Renal pelvis (tissue), 12 donors: ENCODE measurements at places on chromosomes 6 and 20. TPM values are rescaled to one million over a fixed set of nuclear protein-coding genes. Genes with fewer than 3 reads are reported as not detected.

The PPP1R16B gene
- polyA plus RNA-seq: 7.3 TPM

The LIN28B gene
- polyA plus RNA-seq: 0.13 TPM

The FAM83B gene
- polyA plus RNA-seq: 8.2 TPM

The TASP1 gene
- polyA plus RNA-seq: 14.0 TPM

The PSORS1C1 gene
- not detected for polyA plus RNA-seq

The CCR6 gene
- polyA plus RNA-seq: not detected

The TP53TG5 gene
- polyA plus RNA-seq: 2.0 TPM

The PDE7B gene
- 8.1 TPM for polyA plus RNA-seq

The CRISP3 gene
- polyA plus RNA-seq: 0.48 TPM

The CALHM5 gene
- 3.5 TPM for polyA plus RNA-seq

The TMEM239 gene
- not detected for polyA plus RNA-seq

The PPDPF gene
- 420 TPM for polyA plus RNA-seq

The KIAA0408 gene
- 3.1 TPM for polyA plus RNA-seq

GRCh38 chr6:14729129-14729871 is 516.6 kb upstream of the JARID2 start:
- no peak for DNase-seq

GRCh38 chr6:167276772-167277533 is 14.2 kb upstream of the UNC93A start:
- DNase-seq: no peak

GRCh38 chr6:296151-297122 is 4.2 kb downstream of the DUSP22 start:
- DNase-seq: no peak

DNA sequence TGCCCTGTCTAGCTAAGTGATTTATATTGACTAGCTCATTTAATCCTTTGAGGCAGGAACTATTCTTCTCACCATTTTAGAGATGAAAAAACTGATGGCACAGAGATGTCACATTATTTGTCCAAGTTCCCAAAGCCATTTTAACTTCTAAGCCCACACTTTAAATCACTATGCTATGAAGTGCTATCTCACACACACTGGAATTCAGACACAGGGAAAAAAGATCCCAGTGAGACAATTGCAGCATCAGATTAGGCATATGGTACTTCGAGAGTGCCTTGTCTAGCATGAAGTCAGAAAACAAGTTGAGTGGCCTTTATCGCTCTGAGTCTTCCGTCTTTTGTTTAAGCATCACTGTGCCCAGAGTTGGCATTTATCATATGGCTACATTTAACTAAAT is 54.1 kb upstream of the PDE7B start:
- DNase-seq: no peak

DNA sequence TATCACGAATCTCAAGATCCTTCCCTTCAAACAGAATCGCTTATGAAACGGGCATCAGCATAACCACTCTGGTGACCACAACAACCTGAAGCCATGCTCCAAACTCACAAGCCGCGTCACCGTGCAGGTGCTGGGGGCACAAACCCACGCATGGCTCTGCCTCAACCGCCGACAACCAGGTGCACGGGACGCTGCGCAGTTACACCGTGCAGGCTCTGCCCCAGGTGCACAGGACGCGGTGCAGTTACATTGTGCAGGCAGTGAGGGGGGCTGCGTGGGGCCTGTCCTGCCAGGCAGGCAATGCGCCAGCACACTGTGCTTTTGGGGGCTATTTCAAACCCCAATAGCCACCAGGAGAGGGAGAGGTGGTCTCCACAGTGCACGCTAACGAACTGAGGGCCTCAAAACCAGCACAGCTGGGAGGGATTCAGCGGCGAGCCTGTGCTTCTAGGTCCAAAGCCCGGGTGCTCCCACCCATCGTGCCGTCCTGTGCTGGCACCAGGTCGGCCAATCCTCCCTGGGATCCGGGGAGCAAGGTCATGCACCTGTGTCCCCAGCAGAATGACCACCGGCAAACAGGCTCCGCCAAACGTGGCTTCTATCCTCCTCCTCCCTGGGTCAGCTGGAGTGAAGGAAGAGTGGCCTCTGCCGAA is 35.8 kb downstream of the ZBTB46 start:
- DNase-seq: no peak

DNA sequence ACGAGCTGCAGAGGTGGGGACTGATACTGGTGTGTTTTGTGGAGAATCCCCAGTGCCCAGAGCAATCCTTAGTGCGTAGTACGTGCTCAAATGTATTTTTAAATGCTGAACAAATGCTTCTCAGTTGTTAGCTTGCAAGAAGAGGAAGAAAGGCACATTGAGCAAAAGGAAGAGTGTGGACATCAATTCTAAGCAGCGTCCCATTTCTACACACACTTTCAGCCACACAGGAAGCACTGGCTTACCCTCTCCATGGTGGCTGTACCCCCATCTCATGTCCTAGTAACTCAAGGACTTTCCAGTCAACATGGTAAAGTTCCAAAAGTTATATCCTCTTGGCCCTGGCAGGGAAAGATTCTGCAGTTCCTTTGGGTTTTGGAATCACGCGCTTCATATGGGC is 98.8 kb upstream of the NXT1 start:
- DNase-seq: no peak

DNA sequence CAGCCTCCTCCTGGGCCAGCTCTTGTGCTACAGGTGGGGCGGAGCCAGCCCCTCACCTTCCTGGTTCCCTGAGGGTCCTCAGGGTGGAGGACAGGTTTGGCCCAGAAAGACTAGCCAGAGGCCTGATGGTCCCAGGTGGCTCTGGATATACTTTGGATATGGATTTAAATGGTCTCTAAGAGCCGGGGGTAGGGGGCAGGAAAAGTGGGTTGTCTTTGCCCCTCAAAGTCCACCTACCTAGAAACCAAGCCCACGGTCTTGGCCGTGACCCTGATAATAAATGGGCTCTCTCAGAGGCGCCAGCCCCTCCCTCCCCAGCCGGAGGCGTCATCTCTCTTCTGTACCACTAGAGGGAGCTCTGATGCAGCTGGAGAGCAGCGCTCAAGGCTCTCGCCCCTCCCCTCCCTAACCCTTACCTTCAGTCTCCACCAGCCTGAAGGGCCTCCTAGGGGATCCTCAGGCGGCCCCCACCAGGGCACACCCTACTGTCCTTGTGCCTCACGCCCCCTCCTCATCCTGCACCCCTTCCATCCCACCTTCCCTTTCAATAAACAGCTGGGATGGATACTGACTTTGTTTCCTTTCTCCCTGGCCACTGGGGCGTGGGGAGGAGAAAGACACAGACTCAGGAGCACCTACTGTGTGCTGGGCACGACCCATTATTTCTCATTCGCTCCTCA is 7.5 kb downstream of the NRSN2 start:
- peak; percentile 76 for DNase-seq

DNA sequence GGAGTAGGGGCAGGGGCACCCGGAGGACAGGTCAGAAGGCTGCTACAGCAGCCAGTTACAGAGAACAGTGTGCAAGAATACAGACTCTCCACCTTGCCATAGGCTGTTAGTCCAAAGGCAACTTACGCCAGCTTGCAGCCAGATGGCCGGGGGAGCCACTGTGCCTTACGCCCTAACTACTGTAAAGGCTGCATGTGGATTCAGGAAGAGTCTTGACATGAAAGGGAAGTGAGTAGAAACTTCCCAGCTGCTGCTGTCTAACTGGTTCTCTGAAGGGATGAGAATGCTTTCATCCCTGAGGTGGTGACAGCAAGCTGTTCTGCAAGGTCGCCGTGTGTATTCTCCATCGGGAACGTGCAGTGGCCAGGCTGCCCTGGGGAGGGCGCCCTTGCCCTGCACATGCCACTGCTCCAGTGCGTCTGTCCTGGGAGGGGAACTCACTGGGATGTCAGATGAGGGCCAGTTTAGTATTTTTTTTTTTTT is 46.1 kb downstream of the LYRM4 start:
- DNase-seq: peak; percentile 86

DNA sequence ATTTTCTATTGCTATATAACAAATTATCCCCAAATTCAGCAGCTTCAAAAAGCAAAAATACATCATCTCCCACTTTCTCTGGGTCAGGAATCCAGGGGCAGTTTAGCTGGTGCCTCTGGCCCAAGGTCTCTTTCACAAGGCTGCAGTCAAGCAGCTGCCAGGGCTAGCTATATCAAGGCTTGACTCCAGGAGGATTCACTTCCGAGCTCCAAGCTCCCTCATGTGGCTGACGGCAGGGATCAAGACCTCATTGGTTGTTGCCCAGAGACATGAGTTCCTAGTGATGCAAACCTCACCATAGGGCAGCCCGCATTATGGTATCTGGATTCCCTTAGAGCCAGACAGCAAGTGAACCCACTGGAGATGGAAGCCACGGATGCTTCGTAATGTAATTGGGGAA is 1.3 kb upstream of the VNN1 start:
- DNase-seq: peak; percentile 9

- no peak for DNase-seq
These were observed 30.7 kb downstream of the PNLDC1 start for GRCh38 chr6:159830501-159831372.

- DNase-seq: no peak
These were observed 94.3 kb downstream of the REV3L start for GRCh38 chr6:111388681-111389080.

DNA sequence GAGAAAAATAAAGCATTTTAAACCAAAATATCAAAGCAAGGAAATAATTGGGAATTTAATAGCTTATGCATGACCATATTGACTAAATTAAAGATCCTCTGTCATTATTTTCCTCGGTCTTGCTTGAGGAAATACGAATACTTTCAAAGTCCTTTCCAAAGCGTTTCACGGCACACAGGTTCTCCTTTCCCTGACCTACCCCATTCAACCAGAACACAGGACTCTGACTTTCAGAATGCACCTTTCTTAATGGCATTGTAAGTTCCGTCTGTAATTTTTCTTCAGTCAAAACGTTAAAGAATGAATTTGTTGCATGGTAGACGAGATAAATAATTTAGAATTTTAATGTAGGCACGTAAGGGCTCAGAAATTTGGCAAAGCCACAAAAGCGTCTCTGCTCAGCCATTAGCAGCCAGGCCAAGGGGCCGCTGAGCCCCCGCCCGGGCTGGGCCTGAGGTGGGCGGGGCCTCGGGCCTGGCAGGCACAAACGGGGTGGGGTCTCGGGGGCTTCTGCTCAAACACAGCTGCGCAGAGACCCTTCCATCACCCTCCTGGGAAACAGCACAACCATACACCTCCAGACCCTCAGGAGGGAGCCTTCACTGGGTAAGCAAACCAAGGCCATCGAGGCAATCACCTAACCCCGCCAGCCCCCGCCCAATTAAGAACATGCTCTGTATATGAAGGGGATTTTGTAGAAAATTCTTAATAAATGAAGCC is 3.4 kb downstream of the NEDD9 start:
- DNase-seq: no peak

- no peak for DNase-seq
These were observed 75.1 kb upstream of the AFDN start for GRCh38 chr6:167751579-167752115.

GRCh38 chr20:584161-584970 is 25.7 kb downstream of the TCF15 start:
- DNase-seq: no peak

GRCh38 chr6:130671119-130671518 is 156.1 kb upstream of the SMLR1 start:
- no peak for DNase-seq

GRCh38 chr6:135434991-135435390 is 62.5 kb downstream of the AHI1 start:
- DNase-seq: no peak

GRCh38 chr6:47376930-47377329 is 67.2 kb upstream of the TNFRSF21 start:
- DNase-seq: no peak

- DNase-seq: no peak
These were observed 37.9 kb upstream of the FUCA2 start for GRCh38 chr6:143549221-143549948.

GRCh38 chr20:52542131-52542530 is 350.6 kb upstream of the ZFP64 start:
- no peak for DNase-seq

DNA sequence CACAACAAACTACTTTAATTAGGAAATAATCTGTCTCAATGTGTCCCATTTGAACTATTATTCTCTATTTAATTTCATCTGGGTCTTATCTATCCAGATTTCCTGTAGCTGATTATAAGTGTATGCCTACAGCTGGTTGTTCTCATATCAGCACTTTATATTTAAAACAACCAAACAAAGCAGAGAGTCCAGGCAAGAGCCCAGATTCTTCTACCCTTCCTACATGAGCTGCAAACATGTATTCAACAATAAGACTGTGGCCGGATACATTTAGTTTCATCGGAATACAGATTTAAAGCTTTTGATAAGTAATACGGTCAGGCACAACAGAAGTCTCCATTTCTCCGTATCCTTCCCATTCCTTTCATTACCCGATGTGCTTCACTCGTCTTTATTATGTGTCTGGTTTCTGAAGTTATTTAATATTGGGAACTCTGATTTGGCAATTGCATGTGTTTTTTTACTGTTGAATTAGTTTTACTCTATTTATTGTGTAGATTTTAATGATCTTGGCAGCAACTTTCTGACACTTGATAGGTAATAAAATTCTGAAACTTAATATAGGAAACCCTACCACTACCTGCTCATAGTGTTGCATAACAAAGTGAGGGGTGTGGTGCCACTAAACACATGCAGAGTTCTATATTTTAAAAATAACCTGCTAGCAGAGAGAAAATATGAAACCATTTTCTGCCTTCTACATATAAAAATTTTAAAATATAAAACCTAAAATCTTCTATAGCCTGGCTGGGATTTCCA is 653.5 kb upstream of the PTCHD4 start:
- DNase-seq: peak; percentile 12

DNA sequence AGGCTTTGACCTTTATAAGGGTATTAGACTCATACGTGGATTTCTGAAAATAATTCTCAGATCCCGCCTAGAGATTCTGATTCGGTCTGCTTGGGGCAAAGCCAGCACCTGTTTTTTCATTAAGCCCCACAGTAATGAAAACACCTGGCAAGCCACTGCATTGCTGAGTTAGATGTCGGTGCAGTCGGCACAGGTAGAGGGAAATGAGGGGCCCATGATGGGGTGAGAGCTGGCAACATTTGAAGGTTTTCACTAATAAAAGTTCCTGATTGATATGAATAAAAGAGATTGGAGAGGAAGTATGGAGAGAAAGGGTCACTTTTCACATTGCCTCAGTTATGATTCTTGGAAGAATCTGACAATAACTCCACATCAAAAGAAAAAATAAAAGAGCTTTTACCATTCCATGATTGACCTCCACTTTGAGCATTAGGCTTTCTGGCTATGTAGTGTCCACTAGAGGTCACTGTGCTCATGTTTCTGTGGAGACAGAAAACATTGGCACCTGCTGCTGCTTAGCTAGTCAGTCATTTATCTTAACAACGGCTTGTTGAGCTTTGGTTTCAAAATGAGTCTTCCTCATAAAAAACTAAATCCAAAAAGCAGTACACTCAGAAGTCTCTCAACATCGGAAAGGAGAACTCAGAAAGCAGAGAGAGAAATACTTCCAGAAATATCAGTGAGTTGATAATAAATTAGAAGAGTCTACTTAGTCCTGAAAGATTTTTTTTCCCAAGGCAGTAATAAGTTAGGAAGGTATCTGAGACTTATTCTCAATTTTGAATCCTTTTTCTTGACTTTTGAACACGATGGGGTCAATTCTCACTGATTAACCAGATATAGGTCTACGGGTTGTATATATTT is 53.3 kb upstream of the KLHL31 start:
- DNase-seq: peak; percentile 65
